ENCODE measurements at places on chromosomes 5 and 9. TPM values are rescaled to one million over a fixed set of nuclear protein-coding genes. Genes with fewer than 3 reads are reported as not detected.

DNA sequence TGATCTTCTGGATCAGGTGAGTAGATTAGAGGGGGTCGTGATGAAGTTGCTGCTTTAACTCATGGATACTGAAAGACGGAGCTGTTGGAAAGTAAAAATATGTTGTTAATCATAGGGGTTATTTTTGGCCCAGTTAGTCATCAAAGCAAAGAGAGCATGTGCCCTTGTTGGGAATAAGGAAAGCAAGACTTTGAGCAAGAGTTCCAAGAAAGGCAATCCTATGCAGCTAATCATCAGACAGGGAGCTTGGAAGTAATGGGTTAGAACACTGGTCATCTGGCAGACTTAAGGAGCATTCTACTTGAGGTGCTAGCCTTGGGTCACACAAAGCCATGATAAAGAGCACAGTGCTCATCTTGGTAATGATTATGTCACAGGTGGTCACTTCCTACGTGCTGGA is 18.3 kb downstream of the ASPN start:
- H3K27me3 ChIP-seq = no peaks in the 10 kb centered on the region
- H3K27ac ChIP-seq = no peak overlapping the region
- no peak for DNase-seq
- no peaks in the 10 kb centered on the region for H3K36me3 ChIP-seq

Gene NSA2
- total RNA-seq = 107 TPM

DNA sequence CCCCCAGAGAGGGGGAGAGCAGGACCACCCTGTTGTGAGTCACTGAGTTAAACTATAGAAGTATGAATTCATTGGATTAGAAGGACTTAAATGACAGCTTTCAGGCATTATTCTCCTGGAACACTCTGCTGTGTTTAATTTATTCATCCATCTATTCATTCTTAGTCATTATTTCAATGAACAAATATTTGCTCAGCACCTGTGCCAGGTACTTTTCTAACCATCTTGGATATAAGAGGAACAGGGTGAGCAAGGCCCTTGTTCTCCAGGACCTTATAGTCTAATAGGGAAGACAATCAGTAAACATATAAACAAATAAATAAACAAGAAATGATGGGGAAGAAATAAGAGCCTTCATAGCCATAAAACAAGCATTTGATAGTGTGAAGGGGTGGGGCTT is 483.9 kb upstream of the BRINP1 start:
- DNase-seq = no peak
- no peak overlapping the region for H3K27ac ChIP-seq
- no peaks in the 10 kb centered on the region for H3K4me1 ChIP-seq
- no peaks in the 10 kb centered on the region for H3K27me3 ChIP-seq
- H3K4me3 ChIP-seq = no peak overlapping the region

Gene STXBP1
- total RNA-seq = 81.0 TPM

- no peaks in the 10 kb centered on the region for H3K4me1 ChIP-seq
- no peak overlapping the region for H3K4me3 ChIP-seq
- H3K27me3 ChIP-seq = no peaks in the 10 kb centered on the region
- DNase-seq = no peak
- H3K27ac ChIP-seq = no peak overlapping the region
- no peaks in the 10 kb centered on the region for H3K36me3 ChIP-seq
Measured at GRCh38 chr9:112809351-112809848, 58.8 kb downstream of the SNX30 start.

GRCh38 chr9:71796100-71796767 is 27.9 kb upstream of the CEMIP2 start:
- no peaks in the 10 kb centered on the region for H3K27me3 ChIP-seq
- no peak overlapping the region for H3K4me3 ChIP-seq
- H3K27ac ChIP-seq = no peak overlapping the region

GRCh38 chr9:17799369-17799768 is 220.5 kb downstream of the SH3GL2 start:
- no peak overlapping the region for H3K27ac ChIP-seq
- H3K4me3 ChIP-seq = no peak overlapping the region

Gene NR5A1
- 54.7 TPM for total RNA-seq

DNA sequence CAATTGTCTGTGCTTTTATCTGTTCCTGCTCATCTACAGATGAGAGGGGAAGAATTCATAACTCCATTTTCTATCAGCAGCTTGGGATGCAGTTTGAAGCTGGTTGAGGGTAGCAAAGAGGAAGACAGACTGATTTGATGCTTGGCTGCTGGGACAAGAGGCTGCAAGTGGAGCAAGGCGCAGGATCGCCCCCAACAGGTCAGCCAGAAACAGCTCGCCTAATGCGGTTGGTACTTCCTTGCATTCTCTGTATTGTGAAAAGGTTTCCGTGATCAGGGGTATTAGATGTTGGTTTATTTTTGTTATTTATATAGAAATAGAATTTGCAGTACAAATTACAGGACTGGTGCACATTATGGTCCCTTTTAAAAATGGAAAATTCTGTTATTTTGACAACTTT is 40.6 kb downstream of the ZNF883 start:
- no peak for DNase-seq
- H3K4me3 ChIP-seq = no peak overlapping the region
- no peak overlapping the region for H3K27ac ChIP-seq
- H3K27me3 ChIP-seq = no peaks in the 10 kb centered on the region

GRCh38 chr5:148565148-148565547 is 89.2 kb downstream of the HTR4 start:
- no peak overlapping the region for H3K4me3 ChIP-seq
- no peak overlapping the region for H3K27ac ChIP-seq
- no peaks in the 10 kb centered on the region for H3K36me3 ChIP-seq
- H3K27me3 ChIP-seq = no peaks in the 10 kb centered on the region

Gene C8G
- not detected for total RNA-seq

- H3K4me1 ChIP-seq = no peaks in the 10 kb centered on the region
- H3K4me3 ChIP-seq = no peak overlapping the region
- H3K27me3 ChIP-seq = no peaks in the 10 kb centered on the region
- no peaks in the 10 kb centered on the region for H3K36me3 ChIP-seq
Measured at GRCh38 chr9:120182011-120182410, 398.0 kb downstream of the CDK5RAP2 start.

Gene EIF4E1B
- total RNA-seq = not detected

Gene BTNL9
- 9.6 TPM for total RNA-seq

DNA sequence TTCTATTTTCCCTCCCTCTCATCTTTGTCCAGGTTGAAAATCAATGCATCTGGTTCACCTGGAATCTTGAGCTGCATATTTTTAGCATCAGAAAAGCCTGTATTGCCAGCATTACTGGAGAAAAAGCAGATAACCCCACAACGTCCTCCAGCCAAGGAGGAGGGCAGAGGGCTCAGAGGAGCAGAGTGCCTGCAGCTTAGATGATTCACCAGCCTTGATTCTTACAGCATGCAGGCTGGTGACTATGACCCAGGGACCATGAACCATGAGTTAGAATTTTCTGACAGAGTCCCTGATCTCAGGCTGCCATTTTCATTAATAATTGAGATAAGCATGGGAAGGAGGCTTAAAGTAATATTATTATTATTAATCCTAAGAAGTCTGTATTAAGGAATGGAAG is 278.2 kb downstream of the BRINP1 start:
- no peak overlapping the region for H3K4me3 ChIP-seq
- H3K36me3 ChIP-seq = no peaks in the 10 kb centered on the region
- DNase-seq = no peak
- no peaks in the 10 kb centered on the region for H3K27me3 ChIP-seq
- no peaks in the 10 kb centered on the region for H3K4me1 ChIP-seq

- H3K27ac ChIP-seq = no peak overlapping the region
- H3K36me3 ChIP-seq = no peaks in the 10 kb centered on the region
- peaks cover 4% of the 10 kb centered on the region for H3K4me1 ChIP-seq
- no peak overlapping the region for H3K4me3 ChIP-seq
- H3K27me3 ChIP-seq = no peaks in the 10 kb centered on the region
Measured at GRCh38 chr9:124399323-124399967, 15.8 kb downstream of the PSMB7 start.

- no peaks in the 10 kb centered on the region for H3K4me1 ChIP-seq
- H3K36me3 ChIP-seq = no peaks in the 10 kb centered on the region
- H3K27ac ChIP-seq = no peak overlapping the region
- no peaks in the 10 kb centered on the region for H3K27me3 ChIP-seq
Measured at GRCh38 chr5:100623719-100624118, 88.5 kb downstream of the FAM174A start.

- no peaks in the 10 kb centered on the region for H3K36me3 ChIP-seq
- H3K27me3 ChIP-seq = no peaks in the 10 kb centered on the region
- DNase-seq = no peak
Measured at GRCh38 chr5:157463621-157464518, 3.9 kb downstream of the NIPAL4 start.

DNA sequence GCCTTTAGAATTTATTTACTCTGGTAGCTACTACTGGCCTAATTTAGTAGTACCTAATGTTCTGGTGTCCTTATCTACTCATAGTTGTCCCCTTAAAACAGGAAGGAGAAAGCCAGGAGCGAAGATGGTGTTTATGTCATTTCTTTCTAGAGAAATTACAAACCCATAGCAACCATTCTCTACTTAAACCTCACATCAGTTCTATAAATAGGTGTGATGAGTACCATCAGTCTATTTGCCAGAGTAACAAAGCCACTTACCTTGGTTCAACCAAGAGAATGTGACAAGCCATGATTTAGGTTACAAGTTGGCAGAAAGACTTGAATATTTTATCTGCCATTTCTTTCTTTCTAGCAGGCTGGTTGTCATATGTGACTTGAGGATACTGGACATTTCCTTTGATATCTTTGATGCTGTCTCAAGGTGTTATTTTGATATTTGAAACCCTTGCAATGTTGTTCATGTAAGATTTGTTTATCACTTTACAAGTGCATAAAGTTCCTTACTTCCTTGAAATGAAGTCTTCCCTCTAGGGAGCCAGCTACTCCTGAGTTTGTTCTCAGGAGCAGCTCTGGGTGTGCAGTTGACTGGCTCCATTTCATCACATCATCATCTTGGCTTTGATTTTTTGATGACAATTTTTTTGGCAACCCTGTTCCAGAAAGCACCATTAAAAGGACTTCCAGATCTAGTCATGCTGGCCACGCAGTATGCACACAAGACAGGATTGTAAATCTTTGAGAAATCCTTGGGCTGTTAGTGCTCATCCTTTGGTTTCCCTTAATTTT is 286.8 kb downstream of the ARHGAP26 start:
- H3K4me1 ChIP-seq = peaks cover 5% of the 10 kb centered on the region
- H3K36me3 ChIP-seq = no peaks in the 10 kb centered on the region
- no peak for DNase-seq
- H3K27ac ChIP-seq = no peak overlapping the region
- H3K4me3 ChIP-seq = no peak overlapping the region
- H3K27me3 ChIP-seq = no peaks in the 10 kb centered on the region
